ENCODE measurements at places on chromosomes 12 and 14.

GRCh38 chr14:51870606-51871005 is 10.2 kb downstream of the GNG2 start:
- DNase-seq = no peak

GRCh38 chr12:12467688-12468261 is 94.9 kb downstream of the DUSP16 start:
- peak; percentile 56 for DNase-seq

GRCh38 chr14:103613517-103613916 is 15.5 kb upstream of the KLC1 start:
- DNase-seq = no peak

- no peak for DNase-seq
These were observed 13.9 kb downstream of the CDC42BPB start for GRCh38 chr14:103043257-103044015.

DNA sequence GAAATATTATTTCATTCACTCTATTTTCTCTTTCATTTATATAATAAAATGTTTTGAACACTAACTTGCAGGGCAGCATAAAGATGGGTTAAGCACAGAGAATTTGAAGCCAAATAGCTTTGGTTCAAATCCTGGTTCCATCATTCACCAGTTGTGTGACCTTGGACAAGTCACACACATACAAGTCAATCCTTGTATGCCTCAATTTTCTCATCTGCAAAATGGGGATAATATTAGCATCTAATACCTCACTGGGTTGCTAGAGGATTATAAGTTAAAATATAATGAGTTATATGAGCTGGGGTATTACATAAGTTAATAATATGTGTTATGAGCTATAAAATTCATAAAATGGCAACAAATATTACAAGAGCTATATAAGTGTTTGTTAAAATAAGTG is 94.9 kb downstream of the SOX5 start:
- DNase-seq = no peak

All from hypothalamus (tissue), 51 donors.